ENCODE measurements at places on chromosomes 3 and 15. TPM values are rescaled to one million over a fixed set of nuclear protein-coding genes. Genes with fewer than 3 reads are reported as not detected.

DNA sequence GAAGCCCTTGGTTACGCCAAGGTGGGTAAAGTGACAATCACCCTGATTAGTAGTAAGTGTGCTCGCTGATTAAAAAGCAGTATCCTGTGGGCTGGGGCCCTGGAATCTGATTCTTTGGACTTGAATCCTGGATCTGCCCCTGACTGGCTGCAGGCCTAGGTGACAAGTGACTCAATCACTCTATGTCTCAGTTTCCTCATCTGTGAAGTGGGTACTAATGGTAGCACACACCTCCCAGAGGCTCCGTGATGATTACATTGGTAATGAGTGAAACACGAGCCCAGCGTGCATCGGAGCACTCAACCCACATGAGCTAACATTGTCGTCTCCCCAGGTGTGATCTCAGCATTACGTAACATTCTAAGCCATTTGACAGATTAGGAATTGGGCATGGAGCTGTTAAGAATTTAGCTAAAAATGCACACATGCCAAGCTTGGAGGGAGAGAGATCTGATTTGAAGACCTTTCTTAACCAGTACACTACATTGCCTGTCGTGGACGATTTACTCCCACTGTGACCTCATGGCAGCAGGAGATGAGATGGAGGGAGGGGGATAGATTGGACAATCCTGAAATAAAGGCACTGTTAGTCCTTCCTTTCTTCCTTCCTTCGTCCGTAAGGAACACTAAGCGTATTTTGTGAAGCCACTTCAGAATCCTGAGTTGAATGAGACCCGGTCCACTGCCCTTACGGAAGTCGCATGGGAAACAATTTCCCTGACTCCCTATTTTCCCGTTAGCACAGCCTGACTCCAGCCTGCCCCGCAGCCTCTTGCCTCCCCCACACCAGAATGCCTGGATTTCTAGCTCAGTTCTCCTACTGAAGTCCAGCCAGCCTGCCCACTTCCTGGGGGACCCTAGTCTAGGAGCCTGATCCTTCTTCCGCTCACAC is 32.1 kb downstream of the MGLL start:
- no peak for DNase-seq

GRCh38 chr3:147521646-147522045 is 112.5 kb downstream of the ZIC1 start:
- no peak for DNase-seq

DNA sequence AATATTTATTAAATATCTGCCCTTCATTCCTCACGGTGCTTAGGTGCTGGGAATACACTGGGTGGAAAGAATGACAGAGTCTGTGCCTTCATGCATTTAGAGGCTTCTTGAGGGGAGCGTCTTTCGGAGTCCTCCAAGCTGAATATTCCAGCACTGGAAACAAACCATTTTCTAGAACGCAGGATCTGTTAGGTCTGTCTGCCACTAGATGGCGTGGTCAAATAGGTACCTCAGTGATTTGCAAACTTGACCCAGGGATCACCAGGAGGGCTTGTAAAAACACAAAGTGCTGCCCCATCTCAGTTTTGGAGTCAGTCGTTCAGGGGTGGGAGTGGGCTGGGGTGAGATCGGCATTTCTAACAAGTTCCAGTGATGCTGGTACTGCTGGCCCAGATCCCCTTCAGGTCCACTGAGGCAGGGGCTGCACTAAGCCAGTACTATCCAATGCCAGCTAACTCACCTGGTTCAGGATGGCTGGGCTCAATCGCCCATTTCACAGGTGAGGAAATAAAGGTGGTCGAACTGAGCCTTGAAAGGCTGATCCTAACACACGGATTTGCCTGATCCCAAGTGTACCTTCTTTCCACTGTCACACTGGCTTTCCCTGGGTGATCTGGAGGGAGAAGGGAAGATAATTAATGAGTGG is 14.8 kb downstream of the ARNT2 start:
- DNase-seq, result no peak

- no peak for DNase-seq
Observed at GRCh38 chr15:69504352-69505040, 51.9 kb downstream of the RPLP1 start.

UTS2B gene
- 1.4 TPM for polyA plus RNA-seq

DNA sequence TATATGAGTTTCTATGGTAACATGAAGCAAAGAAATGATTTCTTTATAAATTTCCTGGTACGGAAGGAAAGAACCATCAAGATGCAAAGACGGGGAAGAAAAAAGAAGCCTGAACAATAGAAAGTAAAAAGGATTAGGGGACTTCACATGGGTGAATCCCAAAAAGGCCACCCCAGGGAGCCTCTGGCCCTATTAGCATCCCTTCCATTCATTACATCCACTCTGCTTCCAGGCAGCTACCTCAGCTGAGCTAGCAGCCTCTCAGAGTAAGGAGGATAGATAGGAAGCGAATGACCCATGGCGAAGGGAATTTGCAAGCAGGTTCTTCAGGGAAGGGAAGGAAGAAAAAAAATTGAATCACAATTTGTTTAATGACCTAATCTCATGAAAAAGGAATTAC is 81.6 kb downstream of the GABRB3 start:
- DNase-seq, result no peak

PATL2 gene
- 1.9 TPM for polyA plus RNA-seq

GRCh38 chr3:72102112-72102616 is 317.2 kb upstream of the PROK2 start:
- DNase-seq, result no peak

DNA sequence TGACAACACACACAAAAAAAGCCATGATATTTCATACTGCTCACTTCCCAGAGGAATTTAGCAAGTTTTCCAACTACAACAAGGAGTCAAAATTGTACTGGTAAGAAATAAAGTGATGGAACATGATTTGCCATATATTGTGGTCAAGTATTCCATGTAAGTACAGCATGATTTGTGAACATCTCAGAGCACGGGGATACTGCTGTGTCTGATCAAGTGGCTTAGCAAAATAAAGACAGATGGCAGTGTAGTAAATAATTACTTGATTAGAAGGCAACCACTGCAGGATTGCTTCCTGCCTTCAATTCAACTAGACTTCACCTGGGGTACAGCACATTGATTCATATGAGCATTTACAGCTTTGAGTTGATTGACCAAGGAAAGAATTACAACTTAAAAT is 51.6 kb upstream of the DUT start:
- no peak for DNase-seq

DNA sequence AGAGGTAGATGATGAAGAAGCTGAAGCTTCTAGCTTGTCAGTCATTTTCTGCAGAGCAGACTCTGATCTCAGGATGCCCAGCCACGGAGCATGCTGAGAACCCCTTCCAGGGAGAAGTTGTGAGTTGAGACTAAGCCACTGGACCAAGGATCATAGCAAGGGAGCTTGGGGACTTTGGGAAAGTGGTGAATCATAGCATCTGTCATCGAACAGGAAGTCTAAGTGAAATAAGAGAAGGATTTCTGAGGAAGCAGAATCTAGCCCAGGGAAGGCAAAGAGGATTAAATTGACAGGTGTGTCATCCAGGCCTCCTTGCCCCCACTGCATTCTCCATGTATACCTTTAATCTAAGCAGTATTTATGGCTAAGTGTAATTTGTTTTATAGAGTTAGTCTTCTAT is 71.8 kb upstream of the TMEM108 start:
- DNase-seq, result no peak

DNA sequence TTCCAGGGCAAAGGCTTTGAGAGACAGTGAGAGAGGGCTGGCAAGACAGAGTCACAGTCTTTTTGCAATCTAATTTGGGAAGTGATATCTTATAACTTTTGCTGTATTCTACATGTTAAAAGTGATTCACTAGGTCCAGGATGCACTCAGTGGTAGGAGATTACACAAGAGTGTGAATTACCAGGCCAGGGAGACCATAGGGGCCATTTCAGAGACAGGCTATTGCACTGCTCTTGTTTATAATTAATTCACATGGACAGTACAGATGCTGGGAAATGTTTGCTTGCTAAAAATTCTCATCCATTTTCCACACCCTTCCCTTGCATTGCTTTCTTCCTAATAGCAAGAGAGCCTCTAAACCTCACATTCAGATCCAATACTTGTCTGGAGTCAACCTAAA is 22.6 kb upstream of the POMGNT2 start:
- no peak for DNase-seq

CSPG5 gene
- polyA plus RNA-seq, result 2.1 TPM

DNA sequence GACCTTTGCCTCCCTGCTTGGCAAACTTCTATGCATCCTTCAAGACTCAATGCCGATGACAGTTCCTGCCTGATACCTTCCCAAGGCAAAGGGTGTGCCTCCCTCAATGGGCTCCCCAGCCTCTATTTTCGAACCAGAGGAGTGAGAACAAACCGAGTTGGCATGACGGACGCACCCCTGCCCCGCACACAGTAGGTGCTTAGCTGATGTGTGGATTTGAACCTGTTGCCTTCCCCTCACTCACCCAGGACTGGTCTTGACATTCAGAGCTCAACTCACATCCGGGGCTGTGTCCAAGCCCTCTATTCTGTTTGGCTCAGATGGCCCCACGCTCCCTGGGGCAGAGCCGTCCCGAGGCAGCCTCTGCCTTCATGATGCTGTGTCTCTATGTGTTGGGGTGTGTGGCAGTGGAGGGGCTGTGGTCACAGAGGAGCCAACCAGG is 52.2 kb upstream of the SLC6A11 start:
- no peak for DNase-seq

DNA sequence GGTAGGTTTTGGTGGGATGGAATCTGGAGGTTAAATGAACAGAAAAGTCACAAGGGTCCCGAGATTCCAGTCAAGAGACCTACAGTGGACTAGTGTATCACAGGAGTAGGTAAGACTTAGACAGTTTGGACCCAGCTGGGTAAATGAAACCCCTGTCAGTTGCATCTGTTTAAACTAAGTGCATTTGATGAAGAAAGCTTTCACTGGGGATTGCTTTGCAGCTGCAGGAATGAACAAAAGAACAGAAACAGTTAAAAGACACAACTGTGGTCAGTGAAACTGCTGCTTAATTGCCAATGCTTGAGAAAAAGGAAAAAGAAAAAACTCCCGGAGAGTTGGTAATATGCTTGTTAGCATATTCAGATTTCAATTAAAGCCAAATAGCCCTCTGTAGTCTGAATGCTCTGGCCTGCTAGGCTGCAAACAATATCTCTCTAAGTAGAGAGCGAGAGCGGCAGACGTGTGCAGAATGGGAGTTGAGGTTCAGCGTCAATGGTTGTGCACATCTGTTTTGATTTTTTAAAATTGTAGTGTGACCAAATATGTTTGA is 37.1 kb downstream of the OXNAD1 start:
- no peak for DNase-seq

DNA sequence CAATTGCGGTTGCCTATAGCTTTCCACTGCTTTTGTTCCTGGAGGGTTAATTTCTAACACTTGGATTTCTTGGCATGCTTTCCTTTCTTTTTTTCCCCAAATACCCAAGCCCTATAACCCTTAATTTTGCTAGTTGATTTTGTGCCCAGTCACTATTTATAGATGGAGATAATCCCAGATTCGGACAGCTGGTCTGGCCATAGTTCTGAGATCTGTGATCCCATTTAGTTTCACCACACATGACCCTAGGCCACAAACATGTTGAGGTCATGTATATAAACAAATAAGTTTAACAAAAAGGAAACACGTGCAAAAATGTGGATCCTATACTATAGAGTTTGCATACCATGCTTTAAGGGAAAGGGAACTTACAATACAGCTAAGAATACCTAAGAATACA is 111.4 kb downstream of the ZMAT3 start:
- DNase-seq, result no peak

JAGN1 gene
- 41.8 TPM for polyA plus RNA-seq

VPS18 gene
- 17.6 TPM for polyA plus RNA-seq
